ENCODE measurements at places on chromosomes 12 and 14.

- DNase-seq: no peak
Measured at GRCh38 chr12:90543374-90543773, 411.6 kb downstream of the CCER1 start.

DNA sequence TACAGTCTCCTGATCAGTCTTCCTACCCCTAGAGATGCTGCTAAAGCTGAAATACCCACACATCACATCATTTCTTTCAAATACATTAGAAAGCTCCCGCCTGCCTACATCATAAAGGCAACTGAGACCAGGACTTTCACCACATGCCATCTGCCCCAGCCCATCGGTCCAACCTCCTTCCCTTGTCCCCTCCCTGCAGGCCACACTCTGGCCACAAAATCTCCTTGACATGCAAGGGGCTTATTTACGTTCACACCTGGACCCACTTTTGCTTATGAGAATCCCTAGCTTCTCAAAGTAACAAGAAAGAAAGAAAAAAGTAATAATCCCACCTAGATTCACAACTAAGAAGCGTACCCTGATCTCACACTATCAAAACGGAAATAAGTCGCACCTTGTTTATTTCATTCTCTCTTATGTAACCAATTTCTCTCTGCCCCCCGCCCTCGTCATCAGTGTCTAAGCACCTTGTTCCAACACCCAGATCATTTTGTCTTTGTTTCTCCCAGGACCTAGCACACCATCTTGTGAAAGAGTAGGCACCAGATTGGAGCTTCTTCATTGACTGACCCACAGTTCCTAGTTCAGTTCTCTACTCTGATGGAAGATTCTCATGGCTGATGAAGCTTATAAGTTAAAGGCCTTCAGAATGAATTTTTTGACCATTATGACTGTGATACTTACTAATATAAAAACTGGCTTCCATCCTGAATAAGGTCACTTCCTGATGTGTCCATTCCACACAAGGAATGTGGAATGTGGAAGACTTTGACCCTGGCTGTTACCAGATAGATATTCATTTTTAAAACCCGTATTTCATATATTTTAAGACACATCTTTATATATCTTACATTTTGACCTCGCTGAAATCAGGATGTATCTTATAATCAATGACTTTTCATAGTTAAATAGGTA lies 7.7 kb downstream of the WSB2 start:
- DNase-seq: no peak

GRCh38 chr12:41536813-41537490 lies 348.8 kb downstream of the PDZRN4 start:
- DNase-seq: no peak

GRCh38 chr12:62166525-62166924 lies 93.7 kb upstream of the USP15 start:
- DNase-seq: no peak

GRCh38 chr14:103537175-103537990 lies 8.4 kb downstream of the TRMT61A start:
- DNase-seq: no peak

DNA sequence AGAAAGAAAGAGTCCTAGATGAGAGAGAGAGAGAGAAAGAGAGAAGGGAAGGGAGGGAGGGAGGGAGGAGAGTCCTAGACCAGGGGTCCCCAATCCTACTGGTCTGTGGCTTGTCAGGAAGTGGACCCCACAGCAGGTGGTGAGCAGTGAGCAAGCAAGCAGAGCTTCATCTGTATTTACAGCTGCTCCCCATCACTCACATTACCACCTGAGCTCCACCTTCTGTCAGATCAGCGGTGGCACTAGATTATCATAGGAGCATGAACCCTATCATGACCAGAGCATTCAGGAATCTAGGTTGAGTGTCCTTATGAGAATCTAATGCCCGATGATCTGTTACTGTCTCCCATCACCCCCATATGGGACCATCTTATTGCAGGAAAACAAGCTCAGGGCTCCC lies 39.2 kb upstream of the AMN1 start:
- no peak for DNase-seq

GRCh38 chr12:65672441-65672840 lies 151.8 kb upstream of the HMGA2 start:
- no peak for DNase-seq

GRCh38 chr14:66610154-66610563 lies 102.2 kb downstream of the GPHN start:
- no peak for DNase-seq

DNA sequence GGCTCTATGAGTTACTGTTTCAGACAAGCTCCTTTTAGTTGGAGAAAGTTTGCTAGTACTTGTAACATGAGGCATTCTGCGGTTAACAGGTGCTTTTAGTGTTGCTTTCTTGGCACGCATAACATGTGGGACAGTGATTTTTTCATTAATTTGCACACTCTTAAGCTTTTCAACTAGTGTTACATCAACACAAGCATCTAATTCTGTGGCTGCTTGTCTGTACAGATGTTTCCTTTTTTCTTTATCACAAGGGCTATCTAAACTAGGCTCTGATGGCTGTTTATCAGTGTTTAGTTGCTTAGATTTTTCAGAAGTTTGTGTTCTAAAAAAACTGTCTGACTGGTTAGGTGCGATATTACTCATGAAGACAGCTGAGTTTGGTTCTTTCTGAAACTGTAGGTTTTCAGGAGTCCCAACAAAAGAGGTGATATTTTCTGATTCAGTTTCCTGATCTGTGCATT lies 120.1 kb downstream of the RALGAPA1 start:
- DNase-seq: no peak
